Activated CD4-positive, alpha-beta memory T cell treated with anti-CD3 and anti-CD28 coated beads for 36 hours (primary cell): ENCODE measurements at places on chromosomes 4 and X. TPM values are rescaled to one million over a fixed set of nuclear protein-coding genes. Genes with fewer than 3 reads are reported as not detected.

Gene SLC39A8
- 66.9 TPM for total RNA-seq

Gene STARD8
- 0.80 TPM for total RNA-seq

Gene TLR3
- total RNA-seq: 0.10 TPM

Gene MND1
- total RNA-seq: 36.1 TPM

Gene FGFBP1
- total RNA-seq: not detected

Gene NMU
- 0.63 TPM for total RNA-seq

Gene AWAT1
- total RNA-seq: not detected

Gene VGLL1
- total RNA-seq: not detected

Gene SSX4
- total RNA-seq: not detected

Gene PPP1R2C
- total RNA-seq: not detected

Gene ASB12
- total RNA-seq: not detected

Gene NOCT
- total RNA-seq: 14.3 TPM

Gene VCX
- not detected for total RNA-seq

Gene EGF
- total RNA-seq: not detected

Gene CT45A2
- total RNA-seq: not detected

Gene CCDC160
- not detected for total RNA-seq

Gene PPEF1
- 0.15 TPM for total RNA-seq

Gene ATP2B3
- total RNA-seq: not detected

Gene PTCHD1
- total RNA-seq: not detected

Gene TECRL
- total RNA-seq: not detected

Gene TCP11X2
- not detected for total RNA-seq

Gene ZCCHC12
- 3.1 TPM for total RNA-seq

Gene OPHN1
- total RNA-seq: 0.21 TPM

Gene CLDN22
- total RNA-seq: not detected

Gene IL15
- 2.2 TPM for total RNA-seq

Gene RS1
- total RNA-seq: not detected

Gene S100P
- 19.3 TPM for total RNA-seq

Gene TEC
- total RNA-seq: 3.0 TPM

Gene BRS3
- total RNA-seq: not detected

Gene DCX
- total RNA-seq: not detected

Gene MTHFD2L
- 5.4 TPM for total RNA-seq

Gene SNX25
- total RNA-seq: 21.6 TPM

Gene CFP
- 4.4 TPM for total RNA-seq

Gene CTAG1A
- total RNA-seq: not detected

Gene GPR34
- total RNA-seq: 0.36 TPM

Gene TXK
- 16.5 TPM for total RNA-seq

Gene FGFR3
- 0.27 TPM for total RNA-seq

Gene G3BP2
- total RNA-seq: 144 TPM

Gene NKX3-2
- not detected for total RNA-seq

Gene SLC7A11
- total RNA-seq: 3.4 TPM

Gene OPRPN
- not detected for total RNA-seq

Gene FAM13A
- total RNA-seq: 2.6 TPM

Gene NLGN4X
- not detected for total RNA-seq

Gene CT45A10
- not detected for total RNA-seq

Gene NPY1R
- total RNA-seq: not detected

Gene TEX11
- not detected for total RNA-seq

Gene UGT2B11
- total RNA-seq: not detected

Gene C4orf50
- 0.10 TPM for total RNA-seq

Gene SULT1E1
- total RNA-seq: not detected
